ENCODE measurements at places on chromosomes 12 and 14.
A peak's percentile ranks its signal among the peaks of the same experiment; 100 is the strongest.

DNA sequence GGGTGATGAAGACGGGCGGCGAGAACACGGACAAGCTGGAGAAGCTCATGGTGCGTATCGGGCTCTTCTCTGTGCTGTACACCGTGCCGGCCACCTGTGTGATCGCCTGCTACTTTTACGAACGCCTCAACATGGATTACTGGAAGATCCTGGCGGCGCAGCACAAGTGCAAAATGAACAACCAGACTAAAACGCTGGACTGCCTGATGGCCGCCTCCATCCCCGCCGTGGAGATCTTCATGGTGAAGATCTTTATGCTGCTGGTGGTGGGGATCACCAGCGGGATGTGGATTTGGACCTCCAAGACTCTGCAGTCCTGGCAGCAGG lies 1.9 kb downstream of the FZD10 start:
- no peak for DNase-seq

DNA sequence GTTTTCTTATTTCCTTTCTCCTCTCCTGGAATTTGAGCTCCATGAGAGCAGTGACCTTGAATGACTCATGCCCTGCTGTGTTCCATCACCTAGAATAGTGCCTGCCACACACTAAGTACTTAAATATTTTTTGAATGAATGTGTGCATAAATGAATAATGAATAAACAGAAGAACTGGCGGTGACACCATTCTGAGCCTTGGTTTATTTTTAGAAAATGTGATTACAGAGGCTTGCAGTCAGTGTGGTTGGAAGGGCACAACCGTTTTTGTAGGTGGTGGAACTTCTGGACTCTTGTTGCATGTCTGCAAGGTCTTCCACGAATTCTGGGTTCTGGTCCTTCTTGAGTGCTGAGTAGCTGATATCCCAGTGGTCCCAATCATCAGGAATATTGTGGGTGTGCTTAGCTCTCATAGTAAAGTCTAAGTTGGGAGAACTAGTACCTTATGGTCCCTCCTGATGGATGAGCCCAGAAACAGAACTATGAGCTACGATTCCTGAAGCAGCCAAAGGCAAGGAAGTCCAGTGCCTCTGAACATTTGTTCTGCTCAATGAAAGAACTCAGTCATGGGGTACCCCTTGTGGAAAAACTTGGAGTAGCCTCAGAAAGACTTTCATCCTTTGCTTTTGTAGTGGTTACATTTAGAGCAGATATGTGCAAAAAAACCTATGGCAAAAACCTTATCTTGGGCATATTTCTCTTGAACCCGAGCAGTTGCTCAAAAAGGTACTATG lies 28.8 kb upstream of the BHLHE41 start:
- no peak for DNase-seq

- no peak for DNase-seq
Measured at GRCh38 chr12:47311568-47311967, 231.8 kb upstream of the AMIGO2 start.

DNA sequence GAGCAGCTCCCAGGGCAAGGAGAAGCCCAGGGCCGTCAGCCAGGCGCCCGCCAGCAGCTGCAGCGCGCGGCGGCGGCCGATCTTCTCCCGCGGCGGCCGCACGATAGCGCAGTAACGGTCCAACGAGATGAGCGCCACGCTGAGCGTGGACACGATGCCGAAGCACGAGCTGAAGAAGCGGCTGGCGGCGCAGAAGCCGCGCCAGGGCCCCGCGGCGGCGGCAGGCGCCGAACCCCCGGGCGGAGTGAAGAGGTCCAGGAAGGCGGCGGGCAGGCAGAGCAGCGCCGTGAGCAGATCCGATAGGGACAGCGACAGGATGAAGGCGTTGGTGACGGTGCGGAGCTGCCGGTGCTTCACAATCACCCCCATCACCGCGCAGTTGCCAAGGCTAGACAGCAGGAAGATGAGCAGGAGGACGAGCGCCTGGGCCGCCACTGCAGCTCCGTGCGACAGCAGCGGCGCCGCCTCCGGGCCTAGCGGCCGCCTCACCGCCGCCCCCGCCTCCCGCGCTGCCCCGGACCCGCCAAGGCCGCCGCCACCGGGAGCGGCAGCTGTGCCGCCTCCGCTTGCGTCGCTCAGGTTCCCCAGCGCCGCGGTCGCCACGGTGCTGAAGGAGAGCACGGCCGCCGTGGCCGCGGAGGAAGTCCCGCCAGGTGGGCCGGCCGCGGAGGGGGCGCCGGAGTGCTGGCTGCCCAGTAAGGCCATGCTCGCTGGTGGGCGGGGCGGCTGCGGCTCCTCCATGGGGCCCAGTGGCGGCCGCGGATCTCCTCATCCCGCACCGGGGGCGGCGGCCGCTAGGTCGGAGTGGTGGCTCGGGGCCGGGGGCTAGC lies 479 bp downstream of the GPR135 start:
- DNase-seq: peak; percentile 15

DNA sequence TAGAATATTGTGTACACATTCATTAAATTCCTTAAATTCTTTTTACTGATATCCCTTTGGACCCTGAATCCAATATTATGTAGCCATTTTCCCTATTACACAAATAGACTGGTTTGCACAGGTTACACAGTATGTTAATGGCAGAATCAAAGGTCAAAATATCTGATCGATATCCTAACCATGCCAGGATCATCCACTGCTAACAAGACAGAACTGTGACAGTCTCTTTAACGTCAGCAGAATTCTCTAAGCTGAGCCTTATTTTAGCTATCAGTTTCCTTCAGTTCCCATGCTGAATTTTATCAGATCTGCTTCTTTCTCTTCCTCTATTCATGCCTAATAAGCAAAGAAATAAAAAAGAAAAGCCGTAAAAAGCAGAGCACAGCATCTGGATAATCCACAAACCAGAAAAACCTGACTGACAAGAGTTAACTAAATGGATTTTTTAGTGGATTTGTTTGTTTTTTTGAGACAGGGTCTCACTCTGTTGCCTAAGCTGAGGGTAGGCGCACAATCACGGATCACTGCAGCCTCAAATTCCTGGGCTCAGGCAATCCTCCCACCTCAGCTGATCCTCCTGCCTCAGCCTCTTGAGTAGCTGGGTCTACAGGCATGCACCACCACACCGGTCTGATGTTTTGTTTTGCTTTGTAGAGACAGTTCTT lies 130.4 kb downstream of the PAWR start:
- no peak for DNase-seq

- no peak for DNase-seq
Measured at GRCh38 chr12:120662879-120663278, 22.5 kb downstream of the CABP1 start.

GRCh38 chr12:22310709-22311108 lies 23.8 kb downstream of the ST8SIA1 start:
- no peak for DNase-seq

- no peak for DNase-seq
Measured at GRCh38 chr12:78095623-78096022, 264.9 kb downstream of the NAV3 start.

GRCh38 chr12:90038289-90038688 lies 329.7 kb upstream of the ATP2B1 start:
- no peak for DNase-seq
